ENCODE measurements at places on chromosomes 12 and 14. TPM values are rescaled to one million over a fixed set of nuclear protein-coding genes. Genes with fewer than 3 reads are reported as not detected.

CIROP gene
- not detected for total RNA-seq

- no peaks in the 10 kb centered on the region for H3K36me3 ChIP-seq
- peak overlapping the region; percentile 64 for H3K27ac ChIP-seq
- H3K4me1 ChIP-seq: no peaks in the 10 kb centered on the region
- peak; percentile 17 for DNase-seq
- no peak overlapping the region for H3K4me3 ChIP-seq
Measured at GRCh38 chr12:75977952-75978671, 53.5 kb downstream of the PHLDA1 start.

DNA sequence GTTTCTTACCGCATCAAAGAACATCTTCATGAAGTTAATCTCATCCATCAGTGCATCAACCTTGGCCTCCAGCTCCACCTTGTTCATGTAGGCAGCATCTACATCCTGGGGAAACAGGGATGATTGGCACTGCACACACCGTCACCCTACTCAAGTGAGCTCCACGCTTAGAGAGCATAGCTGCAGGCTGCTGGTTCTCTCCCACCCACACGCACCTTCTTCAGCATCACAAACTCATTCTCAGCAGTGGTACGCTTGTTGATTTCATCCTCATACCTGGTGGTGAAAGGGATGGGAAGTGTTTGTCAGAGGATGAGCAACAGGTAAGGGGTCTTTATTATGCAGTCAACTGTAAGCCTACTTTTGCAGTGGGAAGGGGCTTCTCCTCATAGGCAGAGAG lies 2.3 kb downstream of the KRT5 start:
- H3K27me3 ChIP-seq: no peaks in the 10 kb centered on the region
- no peak overlapping the region for H3K4me3 ChIP-seq
- H3K27ac ChIP-seq: no peak overlapping the region
- no peaks in the 10 kb centered on the region for H3K4me1 ChIP-seq

DNA sequence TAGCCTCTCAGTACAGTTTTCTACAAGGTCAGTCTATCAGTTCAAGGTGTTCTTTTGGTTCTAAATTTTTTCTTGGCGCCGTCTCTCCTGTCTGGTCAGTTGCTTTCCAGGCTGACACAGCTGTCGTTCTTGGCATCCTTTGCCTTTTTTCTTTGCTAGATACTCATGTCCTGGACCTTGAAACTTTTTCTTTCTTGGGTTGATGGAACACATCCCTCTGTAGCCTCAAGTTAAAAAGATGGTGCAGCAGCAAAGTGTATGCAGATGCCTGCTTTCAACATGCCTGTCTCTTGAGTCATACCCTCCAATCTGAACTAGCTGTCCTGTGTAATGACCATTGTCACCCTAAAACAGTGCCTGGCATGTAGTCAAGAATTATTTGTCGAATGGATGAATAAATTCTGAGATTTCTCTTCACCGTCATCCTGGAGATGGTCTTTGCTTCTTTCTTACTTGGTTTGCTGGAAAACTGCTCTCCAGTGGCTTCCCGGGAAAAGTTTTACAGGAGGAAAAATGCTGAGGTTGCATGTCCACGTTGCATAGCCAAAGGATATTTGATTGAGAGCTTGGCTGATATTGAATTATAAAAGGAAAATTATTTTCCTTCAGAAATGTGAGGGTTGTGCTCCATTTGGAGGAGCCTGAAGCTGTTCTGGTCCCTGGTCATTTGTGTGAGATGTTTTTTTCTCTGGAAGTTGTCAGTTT lies 4.6 kb downstream of the NYNRIN start:
- H3K27ac ChIP-seq: peak overlapping the region; percentile 19
- peaks cover 6% of the 10 kb centered on the region for H3K36me3 ChIP-seq
- DNase-seq: peak; percentile 33
- H3K27me3 ChIP-seq: no peaks in the 10 kb centered on the region

- no peak for DNase-seq
- no peaks in the 10 kb centered on the region for H3K27me3 ChIP-seq
- H3K27ac ChIP-seq: no peak overlapping the region
- H3K4me3 ChIP-seq: no peak overlapping the region
- H3K4me1 ChIP-seq: no peaks in the 10 kb centered on the region
Measured at GRCh38 chr14:31559939-31560338, 1.3 kb upstream of the NUBPL start.

GRCh38 chr14:71117839-71118743 lies 210.8 kb downstream of the PCNX1 start:
- H3K36me3 ChIP-seq: no peaks in the 10 kb centered on the region
- no peaks in the 10 kb centered on the region for H3K27me3 ChIP-seq
- H3K4me1 ChIP-seq: no peaks in the 10 kb centered on the region

DNA sequence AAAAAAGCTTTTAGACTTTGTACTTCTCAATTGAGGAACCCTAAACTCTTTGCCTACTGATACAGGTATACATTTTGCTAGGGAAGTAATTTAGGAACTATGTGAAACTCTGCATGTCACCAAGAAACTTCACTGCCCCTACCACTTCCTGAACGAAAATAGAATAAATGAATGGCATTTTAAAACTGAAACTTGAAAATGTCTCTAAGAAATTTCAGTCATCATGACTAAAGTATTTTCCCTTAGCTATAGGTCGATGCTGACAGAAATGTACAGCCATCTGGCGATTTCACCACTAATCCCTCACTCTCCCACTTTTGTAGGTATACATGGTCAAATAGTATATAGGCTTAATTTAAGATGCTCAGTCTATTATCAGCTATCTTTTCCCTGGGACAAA lies 194.9 kb upstream of the SYT10 start:
- H3K4me1 ChIP-seq: no peaks in the 10 kb centered on the region
- H3K4me3 ChIP-seq: no peak overlapping the region
- no peak overlapping the region for H3K27ac ChIP-seq

DNA sequence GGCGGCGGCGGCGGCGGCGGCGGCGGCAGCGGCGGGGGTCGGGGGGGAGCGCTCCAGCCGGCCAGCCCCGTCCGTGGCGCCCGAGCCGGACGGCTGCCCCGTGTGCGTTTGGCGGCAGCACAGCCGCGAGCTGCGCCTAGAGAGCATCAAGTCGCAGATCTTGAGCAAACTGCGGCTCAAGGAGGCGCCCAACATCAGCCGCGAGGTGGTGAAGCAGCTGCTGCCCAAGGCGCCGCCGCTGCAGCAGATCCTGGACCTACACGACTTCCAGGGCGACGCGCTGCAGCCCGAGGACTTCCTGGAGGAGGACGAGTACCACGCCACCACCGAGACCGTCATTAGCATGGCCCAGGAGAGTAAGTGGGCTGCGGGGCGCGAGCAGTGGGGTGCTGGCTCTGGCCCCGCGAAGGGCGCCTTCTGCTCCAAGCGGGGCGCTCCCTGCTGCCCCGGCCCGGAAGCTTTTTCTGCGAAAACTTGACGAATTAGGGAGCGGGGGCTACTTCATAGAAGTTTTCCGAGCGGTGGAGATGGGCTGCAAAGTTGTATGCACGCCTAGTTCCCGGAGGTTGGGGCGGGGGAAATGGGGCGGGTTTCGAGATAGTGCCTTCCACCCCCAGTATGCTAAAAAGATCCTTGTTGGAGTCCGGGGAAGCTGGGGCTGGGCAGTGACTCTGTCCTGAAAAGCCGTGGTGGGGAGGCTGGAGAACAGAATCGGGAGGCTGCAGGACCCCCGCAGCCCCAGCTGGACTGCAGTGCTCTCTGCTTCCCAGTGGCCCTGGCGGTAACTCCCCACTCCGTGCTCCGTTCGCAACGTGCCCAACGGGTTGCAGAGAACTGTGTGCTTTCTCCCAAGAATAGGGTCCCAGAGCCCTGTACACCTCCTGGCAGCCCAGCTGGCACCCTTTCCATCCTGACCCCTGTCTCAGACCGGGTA lies 751 bp downstream of the GDF11 start:
- no peak overlapping the region for H3K4me3 ChIP-seq
- H3K27me3 ChIP-seq: no peaks in the 10 kb centered on the region

GRCh38 chr14:75418850-75419768 lies 8.7 kb upstream of the JDP2 start:
- no peaks in the 10 kb centered on the region for H3K27me3 ChIP-seq
- no peak overlapping the region for H3K27ac ChIP-seq
- H3K4me3 ChIP-seq: no peak overlapping the region
- no peaks in the 10 kb centered on the region for H3K36me3 ChIP-seq
- peaks cover 23% of the 10 kb centered on the region for H3K4me1 ChIP-seq

GRCh38 chr12:107404981-107405380 lies 280.6 kb upstream of the PWP1 start:
- peak; percentile 11 for DNase-seq
- H3K36me3 ChIP-seq: no peaks in the 10 kb centered on the region
- H3K4me3 ChIP-seq: no peak overlapping the region
- H3K27ac ChIP-seq: no peak overlapping the region
- H3K27me3 ChIP-seq: no peaks in the 10 kb centered on the region

AICDA gene
- not detected for total RNA-seq

DNA sequence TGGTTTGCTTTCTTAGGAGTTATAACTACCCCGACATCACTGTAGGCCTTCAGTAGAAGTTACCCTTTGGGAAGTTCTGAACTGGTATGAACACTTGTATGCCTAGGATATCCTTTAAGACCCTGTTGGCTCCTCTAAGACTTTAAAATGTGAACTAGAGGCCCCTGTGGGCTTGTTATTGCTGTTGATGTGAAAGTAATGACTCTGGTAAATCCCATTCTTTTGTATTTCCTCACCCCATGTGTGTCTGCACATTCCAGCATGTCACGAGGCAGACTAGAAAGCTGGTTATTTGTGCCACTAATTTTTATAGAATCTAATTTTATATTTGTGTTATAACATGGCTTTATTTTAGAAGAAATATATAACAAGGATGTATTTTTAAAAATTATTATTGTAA lies 48.9 kb downstream of the SERPINA10 start:
- no peaks in the 10 kb centered on the region for H3K4me1 ChIP-seq
- H3K4me3 ChIP-seq: no peak overlapping the region
- DNase-seq: no peak
- no peaks in the 10 kb centered on the region for H3K27me3 ChIP-seq

IL22 gene
- not detected for total RNA-seq

- H3K27ac ChIP-seq: no peak overlapping the region
- no peaks in the 10 kb centered on the region for H3K4me1 ChIP-seq
- H3K4me3 ChIP-seq: no peak overlapping the region
- DNase-seq: no peak
Measured at GRCh38 chr12:68861890-68862289, 53.9 kb downstream of the MDM2 start.

GRCh38 chr12:46523446-46523845 lies 150.9 kb upstream of the SLC38A2 start:
- no peak overlapping the region for H3K27ac ChIP-seq
- H3K27me3 ChIP-seq: no peaks in the 10 kb centered on the region
- no peaks in the 10 kb centered on the region for H3K36me3 ChIP-seq
- no peak overlapping the region for H3K4me3 ChIP-seq
- DNase-seq: no peak

DNA sequence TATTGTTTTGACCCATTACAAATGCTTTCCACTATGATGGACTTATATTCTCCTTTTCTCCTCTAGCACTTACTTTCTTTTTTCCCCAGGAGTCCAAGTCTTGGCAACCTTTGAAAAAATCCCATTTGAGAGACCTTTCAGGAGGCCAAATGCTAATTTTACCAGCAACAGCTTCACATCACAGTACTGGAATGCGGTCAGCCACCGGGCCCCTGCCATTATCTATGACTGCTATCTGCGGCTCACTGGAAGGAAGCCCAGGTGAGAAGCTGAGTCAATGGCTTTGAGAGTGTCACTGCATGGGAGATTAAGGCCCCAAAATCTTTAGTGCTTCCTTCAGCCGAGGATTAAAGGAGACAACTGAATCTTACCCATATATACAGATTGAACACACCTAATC lies 64.2 kb downstream of the ERGIC2 start:
- no peaks in the 10 kb centered on the region for H3K36me3 ChIP-seq
- H3K4me3 ChIP-seq: no peak overlapping the region
- H3K27ac ChIP-seq: no peak overlapping the region
- DNase-seq: no peak
- no peaks in the 10 kb centered on the region for H3K4me1 ChIP-seq

DNA sequence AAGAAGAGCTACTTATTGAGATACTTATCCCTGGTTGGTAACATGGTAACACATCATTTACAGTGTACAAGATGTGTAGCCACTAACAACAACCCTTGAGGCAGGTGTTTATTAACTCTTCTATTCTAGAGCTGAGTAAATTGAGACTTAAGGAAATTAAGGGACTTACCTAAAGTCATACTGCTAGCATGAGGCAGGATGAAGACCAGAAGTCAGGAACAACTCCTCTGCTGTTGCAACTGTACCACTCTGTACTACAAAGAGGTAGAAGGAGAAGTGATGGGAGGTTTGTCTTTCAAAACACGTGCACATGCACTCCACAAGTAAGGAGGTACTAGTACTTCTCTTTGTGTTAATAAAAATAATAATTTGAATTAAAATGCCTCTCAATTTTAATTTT lies 79.9 kb downstream of the LLPH start:
- H3K36me3 ChIP-seq: no peaks in the 10 kb centered on the region
- no peak overlapping the region for H3K27ac ChIP-seq
- no peak overlapping the region for H3K4me3 ChIP-seq
- no peak for DNase-seq
- H3K4me1 ChIP-seq: no peaks in the 10 kb centered on the region
- H3K27me3 ChIP-seq: no peaks in the 10 kb centered on the region

INSM2 gene
- not detected for total RNA-seq

LTA4H gene
- 71.8 TPM for total RNA-seq

- H3K27ac ChIP-seq: no peak overlapping the region
- H3K36me3 ChIP-seq: no peaks in the 10 kb centered on the region
- no peak overlapping the region for H3K4me3 ChIP-seq
- no peaks in the 10 kb centered on the region for H3K27me3 ChIP-seq
Measured at GRCh38 chr12:64587447-64587846, 22.8 kb upstream of the RASSF3 start.

DNA sequence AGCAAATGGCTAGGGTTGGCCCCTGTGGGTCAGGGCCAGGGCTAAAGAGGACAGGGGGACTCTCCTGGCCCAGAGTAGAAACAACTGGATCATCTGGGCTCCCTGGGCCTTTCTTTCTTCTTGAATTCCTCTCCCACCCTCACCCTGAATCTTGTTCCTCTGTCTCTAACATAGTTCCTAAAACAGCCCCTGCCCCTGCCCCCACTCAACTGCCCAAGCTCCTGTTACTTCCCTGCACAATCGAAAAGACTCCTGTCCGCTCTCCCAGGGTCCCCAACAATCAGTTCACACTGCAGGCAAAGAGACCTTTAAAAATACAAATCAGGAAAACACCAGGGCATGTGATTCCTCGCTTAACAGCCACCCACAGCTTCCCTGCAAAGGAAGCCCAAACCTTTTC lies 18.0 kb upstream of the ANKRD33 start:
- H3K27me3 ChIP-seq: peaks cover 13% of the 10 kb centered on the region
- H3K4me1 ChIP-seq: peaks cover 11% of the 10 kb centered on the region
- no peaks in the 10 kb centered on the region for H3K36me3 ChIP-seq

SIX6 gene
- total RNA-seq: not detected

DNA sequence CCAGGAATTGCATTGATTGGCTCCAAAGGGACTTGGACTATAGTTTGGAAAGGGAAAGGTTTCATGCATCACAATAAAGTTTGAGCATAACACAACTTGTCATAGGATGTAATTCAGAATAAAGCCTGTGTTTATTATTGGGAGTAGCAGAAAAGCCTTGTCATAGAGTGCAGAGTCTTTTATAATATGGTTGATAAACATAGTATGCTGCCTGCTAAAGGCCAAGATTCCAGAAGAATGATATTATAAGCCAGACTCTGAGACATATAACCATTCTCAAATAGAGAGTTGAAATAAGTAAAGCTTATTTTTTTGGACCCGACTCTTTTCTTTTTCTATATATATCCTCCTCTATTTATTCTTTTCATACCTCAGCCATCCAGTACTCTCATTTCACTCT lies 207.3 kb downstream of the LRIG3 start:
- H3K36me3 ChIP-seq: no peaks in the 10 kb centered on the region
- no peaks in the 10 kb centered on the region for H3K27me3 ChIP-seq
- H3K4me1 ChIP-seq: no peaks in the 10 kb centered on the region
- no peak for DNase-seq
- no peak overlapping the region for H3K4me3 ChIP-seq

All from thyroid gland (tissue), 4 donors.